Stimulated activated CD4-positive, alpha-beta T cell treated with anti-CD3 and anti-CD28 coated beads, Interleukin-4, amount 100 ng/mL, for 1 hour (primary cell): ENCODE measurements at places on chromosomes 5 and 9.

GRCh38 chr9:110659891-110660541, 8.6 kb upstream of the MUSK start:
- no peak for DNase-seq

GRCh38 chr9:27471366-27471765, 52.7 kb upstream of the IFNK start:
- no peak for DNase-seq

- no peak for DNase-seq
Observed at GRCh38 chr5:107437986-107438510, 232.7 kb downstream of the EFNA5 start.

GRCh38 chr5:100780376-100780870, 122.7 kb downstream of the ST8SIA4 start:
- no peak for DNase-seq
